Activated naive CD8-positive, alpha-beta T cell treated with anti-CD3 and anti-CD28 coated beads, Interleukin-2, amount 10 ng/mL, durations not matched to agents 7 days and 5 days (primary cell): ENCODE measurements at places on chromosomes 11 and 22.

DNA sequence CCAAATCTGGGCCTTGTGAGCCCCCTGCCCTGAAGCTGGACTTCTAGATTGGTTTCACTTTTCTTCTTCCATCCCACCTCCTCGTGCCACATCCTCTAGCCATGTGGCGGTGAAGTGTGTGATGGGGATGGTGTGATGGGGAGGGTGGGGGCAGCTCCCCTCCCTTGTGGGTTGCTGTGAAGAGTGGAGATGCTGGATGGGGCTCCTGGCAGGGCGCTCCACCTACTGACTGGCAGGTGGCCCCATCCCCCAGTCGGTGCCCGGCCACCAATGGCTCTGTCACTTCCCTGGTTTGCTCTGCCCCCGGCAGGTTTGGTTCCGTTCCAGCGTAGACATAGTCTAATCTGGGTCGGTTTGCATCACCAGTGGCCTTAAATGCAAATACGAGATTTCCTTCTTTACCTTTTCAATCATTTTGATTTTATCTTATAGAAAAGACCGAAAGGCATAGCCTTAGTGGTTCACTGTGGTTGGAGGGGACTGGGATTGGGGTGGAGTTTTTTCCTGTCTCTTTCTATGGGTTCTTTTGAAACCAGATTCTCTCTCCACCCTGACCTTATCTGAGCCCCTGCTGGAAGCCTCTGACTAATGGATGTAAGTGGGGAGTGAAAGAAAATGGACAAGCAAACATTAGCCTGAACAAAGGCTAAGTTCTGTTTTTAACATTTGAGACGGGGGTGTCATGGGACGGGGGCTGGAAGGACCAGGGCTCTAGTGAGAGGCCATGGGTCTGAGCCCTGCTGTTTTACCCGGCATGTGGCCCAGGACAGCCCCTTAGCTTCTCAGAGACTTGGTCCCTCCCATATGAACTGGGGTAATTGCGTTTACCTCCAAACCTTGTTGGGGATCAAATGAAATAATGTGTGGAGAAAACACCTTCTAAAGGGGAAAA, 149.3 kb downstream of the CACNA1I start:
- DNase-seq: no peak

DNA sequence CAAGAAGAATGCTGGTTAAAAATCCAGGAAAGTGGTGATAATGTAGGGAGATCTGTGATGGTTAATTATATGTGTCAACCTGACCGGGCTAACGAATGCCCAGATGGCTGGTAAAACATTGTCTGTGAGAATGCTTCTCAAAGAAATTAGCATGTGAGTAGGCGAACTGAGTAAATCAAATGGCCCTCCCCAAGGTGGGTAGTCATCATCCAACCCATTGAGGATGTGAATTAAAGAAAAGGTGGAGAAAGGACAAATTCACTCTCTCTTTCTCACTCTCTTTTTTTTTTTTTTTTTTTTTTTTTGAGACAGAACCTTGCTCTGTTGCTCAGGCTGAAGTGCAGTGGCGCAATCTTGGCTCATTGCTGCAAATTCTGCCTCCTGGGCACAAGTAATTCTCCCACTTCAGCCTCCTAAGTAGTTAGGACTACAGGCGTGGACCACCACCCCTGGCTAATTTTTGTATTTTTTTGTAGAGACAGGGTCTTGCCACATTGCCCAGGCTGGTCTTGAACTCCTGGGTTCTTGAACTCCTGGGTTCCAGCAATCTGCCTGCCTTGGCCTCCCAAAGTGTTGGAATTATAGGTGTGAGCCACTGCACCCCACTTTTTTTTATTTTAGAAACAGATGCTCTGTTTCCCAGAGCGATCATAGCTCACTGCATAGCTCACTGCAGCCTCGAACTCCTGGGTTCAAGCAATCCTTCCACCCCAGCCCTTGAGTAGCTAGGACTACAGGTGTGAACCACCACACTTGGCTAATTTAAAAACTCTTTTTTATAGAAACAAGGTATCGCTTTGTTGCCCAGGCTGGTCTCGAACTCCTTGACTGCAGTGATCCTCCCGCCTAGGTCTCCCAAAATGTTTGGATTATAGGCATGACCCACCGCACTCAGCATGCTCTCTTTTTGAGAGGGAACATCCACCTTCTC, 22.0 kb upstream of the P2RY6 start:
- peak; percentile 35 for DNase-seq

- no peak for DNase-seq
Observed at GRCh38 chr22:37443086-37443485, 15.8 kb upstream of the ELFN2 start.

DNA sequence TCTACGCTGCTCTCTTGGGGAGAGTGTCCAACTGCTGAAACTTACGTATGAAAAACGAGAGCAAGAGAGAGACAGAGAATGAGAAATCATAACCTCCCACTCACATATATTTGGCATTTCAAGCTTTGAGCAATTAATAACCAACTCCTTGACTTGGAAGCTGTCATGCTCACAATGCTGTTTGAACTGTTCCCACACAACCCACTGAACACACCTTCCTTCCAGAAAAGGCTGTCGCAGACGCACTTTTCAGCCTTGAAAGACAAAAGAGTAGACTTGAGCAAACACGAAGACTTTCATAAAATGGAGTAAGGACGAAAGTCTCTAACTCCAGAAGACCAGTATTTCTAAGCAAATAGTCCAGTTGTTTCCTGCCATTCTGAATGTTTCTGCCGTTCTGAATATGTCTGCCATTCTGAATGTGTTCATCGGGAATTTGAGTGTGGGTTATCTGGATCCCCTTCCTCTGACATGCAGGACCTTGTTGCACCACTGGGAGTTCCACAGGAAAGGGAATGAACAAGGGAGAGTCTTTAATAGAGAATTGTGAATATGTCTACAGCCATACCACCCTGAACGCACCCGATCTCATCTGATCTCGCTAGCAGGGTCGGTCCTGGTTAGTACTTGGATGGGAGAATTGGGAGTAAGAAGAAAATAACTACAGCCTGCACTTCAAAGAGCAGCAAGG, 86.2 kb upstream of the BARX2 start:
- no peak for DNase-seq

DNA sequence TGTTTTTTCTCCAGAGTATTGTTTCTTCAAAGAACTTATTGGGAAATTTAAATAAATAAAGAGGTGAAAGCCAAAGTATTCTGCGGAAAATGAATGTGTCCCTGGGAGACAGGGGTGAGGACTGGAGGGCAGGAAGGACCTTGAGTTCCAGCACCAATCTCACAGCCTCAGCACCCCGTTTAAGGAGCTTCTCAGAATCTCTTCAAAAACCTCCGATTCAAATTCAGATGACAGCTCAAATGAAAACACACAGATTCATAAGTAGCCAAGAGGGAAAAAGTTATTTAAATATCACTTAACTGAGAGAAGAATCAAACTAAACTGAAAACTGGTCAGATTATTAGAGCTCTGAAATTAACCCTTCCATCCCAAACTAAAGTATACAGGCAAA, 12.5 kb downstream of the MTMR2 start:
- DNase-seq: no peak

GRCh38 chr11:116693593-116694348, 79.0 kb downstream of the BUD13 start:
- no peak for DNase-seq

GRCh38 chr11:95330302-95330701, 99.3 kb upstream of the SESN3 start:
- no peak for DNase-seq

GRCh38 chr11:24153337-24153736, 343.5 kb upstream of the LUZP2 start:
- no peak for DNase-seq

GRCh38 chr11:99327066-99327465, 306.3 kb downstream of the CNTN5 start:
- DNase-seq: no peak

- DNase-seq: peak; percentile 17
Observed at GRCh38 chr22:43848366-43849171, 13.7 kb downstream of the SULT4A1 start.

DNA sequence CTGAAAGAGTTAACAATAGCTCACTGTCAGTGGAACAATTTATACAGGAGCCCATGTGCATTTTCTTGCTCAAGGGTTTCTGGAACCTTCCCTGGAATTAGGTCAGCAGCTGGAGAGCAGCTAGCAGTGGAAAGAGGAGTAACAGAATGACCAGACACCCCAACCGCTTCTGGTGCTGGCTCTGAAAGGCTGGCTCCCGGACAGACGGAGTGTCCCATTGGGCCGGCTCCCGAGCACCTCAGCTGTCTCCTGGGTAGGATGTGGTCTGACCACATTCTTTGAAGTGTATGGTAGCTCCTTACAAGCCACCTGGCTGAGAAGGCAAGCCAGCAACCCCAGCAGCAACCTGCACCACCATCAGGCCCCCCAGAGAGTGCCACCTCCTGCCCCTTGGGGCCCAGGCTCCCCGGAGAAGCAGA, 44.7 kb downstream of the ABTB2 start:
- peak; percentile 52 for DNase-seq

- no peak for DNase-seq
Observed at GRCh38 chr22:41481925-41482318, 13.0 kb downstream of the ACO2 start.

GRCh38 chr11:66020618-66021357, 5.5 kb downstream of the CATSPER1 start:
- DNase-seq: no peak

DNA sequence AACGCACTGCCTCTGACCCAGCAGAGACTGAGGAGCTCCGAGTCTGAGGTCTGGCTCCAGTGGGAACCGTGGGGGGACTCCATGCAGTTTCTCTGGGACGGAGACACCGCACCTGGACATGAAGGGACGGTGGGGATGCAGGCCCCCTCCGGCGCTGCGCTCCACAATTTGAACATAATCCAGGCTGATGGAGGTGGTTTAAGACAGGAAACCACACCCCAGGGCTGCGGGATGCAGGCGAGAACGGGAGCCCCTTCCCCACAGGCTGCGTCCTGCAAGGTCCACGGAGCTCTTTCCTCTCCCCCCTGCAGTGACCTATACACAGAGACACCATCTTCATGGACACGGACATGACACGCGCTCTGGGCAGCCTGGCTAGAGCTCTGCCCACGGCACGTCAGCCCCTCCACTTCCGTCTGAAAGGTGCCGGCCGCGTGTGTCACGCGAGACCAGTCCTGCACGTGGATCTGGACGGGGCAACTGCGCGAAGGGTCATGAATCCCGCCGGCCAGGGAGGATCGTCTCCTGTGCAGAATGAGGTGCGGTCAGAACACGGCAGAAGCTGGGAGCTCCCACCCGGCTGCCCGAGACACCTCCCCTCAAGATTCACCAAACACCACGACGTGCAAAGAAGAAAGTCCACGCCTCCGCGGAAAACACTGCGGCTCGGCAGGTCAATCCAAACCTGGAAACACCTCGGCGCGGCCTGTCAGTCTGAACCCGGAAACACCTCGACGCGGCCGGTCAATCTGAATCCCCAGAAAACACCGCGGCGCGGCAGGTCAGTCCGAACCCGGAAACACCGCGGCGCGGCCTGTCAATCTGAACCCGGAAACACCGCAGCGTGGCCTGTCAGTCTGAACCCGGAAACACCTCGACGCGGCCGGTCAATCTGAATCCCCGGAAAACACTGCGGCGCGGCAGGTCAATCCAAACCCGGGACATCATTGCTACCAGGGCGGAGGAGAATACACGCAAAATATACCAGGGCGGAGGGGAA, 212.4 kb downstream of the BRD1 start:
- DNase-seq: no peak

- peak; percentile 52 for DNase-seq
Observed at GRCh38 chr22:39343259-39344045, 6.3 kb upstream of the SYNGR1 start.

GRCh38 chr11:77619576-77620198, 17.9 kb downstream of the CLNS1A start:
- DNase-seq: no peak

- DNase-seq: peak; percentile 52
Observed at GRCh38 chr11:85823816-85824215, 12.9 kb upstream of the SYTL2 start.

DNA sequence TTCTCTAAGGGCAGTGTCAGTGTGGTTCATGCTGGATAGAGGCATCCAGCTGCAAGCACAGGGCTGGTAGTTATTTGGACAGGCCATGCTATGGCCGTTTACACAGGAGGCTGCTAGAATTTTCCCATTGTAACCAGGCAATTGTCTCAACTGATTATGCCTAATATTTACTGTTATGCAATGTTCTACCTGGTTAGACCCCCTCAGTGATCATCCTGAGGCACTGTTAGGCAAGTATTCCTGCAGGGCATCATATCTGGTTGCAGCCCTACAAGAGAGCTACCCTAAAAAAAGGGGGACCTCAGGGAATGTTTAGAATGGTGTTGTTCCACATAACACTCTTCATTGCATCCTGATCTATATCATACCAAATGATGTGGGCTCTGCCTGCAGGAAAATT, 1124.6 kb downstream of the JRKL start:
- DNase-seq: no peak

- no peak for DNase-seq
Observed at GRCh38 chr22:31944700-31945442, 536 bp downstream of the YWHAH start.

DNA sequence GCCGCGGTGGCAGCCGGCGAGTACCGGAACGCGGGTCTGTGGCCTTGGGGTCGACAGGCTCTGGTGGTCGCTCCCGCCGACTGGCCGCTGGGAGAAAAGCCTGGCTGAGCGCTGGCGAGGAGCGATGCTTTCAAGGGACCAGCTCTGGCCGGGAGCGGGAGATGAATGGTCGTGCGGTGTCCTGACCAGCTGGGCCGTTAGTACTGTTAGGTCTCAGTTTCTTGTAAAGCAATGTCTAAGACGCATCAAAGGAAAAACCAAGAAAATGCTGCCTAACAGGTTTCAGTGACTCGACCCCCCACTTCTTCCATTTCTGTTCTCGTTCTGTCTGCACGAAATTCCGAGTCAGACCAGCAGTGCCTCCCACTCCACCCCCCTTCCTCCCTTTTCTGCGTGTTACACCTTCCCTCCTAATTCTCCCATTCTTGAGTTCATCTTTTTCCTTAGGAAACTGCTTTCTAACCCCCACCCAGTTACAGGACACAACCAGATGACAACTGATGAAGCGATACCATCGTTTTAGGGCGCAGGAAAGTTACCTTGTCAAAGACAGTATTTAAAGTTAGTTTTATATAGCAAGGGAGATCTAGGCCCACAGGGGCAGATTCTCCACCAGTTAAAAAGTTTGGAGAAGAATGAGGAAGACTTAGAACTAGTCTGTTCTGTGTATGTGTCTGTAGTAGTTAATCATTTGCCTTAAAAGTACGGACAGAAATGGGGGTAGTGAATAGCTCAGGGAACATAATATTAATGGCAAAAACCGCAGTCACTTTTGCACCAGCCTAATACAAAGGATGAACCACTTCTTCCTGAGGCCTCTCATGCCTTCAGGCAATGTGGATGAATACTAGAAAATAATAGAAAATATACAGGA, 1.0 kb downstream of the CUL5 start:
- no peak for DNase-seq

- DNase-seq: no peak
Observed at GRCh38 chr11:120780239-120780638, 243.7 kb upstream of the TBCEL start.

DNA sequence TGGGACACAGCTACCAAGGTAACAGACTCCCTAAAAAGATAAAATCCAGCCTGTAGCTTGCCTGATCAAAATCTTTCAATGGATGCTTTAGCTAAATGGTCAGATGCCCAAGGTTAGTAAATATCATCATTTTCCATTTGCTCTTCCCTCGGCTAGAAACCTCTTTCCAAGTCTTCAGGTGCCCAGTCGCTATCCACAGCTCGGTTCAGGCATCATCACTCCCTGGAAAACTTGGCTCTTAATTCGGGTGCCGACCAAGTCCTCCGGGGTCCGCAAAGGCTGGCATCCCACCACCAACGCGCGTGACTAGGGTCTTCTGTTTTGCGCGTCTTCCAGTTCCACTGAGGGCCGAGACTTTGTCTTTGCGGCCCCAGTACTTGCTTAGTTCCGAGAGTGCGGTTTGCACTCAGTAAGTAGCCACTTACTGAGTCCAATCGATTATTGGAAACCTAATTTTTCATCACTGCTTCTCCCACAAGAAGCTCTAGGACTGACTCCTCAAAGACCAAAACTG, 44.3 kb downstream of the OR4D9 start:
- DNase-seq: no peak
